Anterior cingulate cortex (tissue), 58 donors: ENCODE measurements at places on chromosomes 13 and 19.
A peak's percentile ranks its signal among the peaks of the same experiment; 100 is the strongest.

DNA sequence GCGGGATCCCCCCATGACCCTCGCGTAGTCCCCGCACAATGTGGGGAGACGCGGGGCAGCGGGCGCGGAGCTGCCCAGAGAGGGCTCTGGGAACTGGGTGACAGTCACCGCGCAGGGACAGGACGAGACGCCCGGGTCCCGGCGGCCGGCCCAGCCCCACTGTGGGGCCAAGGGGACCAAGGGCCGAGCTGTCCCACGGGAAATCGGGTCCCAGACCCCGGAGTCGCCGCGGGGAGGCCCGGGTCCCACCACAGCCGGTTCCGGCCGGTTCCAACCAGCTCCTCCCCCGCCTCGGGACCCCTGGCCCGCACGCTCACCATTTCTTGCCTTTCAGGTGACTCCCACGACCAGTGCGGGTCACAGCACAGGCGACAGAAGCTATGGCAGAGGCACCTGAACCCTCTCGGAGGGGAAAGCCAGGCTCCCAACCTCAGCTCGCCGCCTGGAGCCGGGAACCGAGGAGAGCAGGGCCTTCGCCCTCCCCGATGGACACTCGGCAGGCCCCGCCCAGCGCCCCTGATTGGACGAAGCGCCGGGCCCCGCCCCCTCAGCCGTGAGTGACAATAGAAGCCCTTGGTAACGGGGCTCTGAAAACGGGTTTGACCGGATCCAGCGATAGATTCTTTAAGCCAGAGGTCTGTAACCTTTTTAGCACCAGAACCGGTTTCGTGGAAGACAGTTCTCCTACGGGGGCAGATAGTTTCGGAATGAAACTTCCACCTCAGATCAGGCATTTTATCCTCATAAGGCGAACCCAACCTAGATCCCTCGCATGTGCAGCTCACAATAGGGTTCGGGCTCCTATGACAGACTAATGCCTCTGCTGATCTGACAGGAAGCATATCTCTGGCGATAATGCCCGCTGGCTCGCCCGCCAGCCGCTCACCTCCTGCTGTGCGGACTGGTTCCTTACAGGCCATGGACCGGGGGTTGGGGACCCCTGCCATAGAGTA is at the start of gene ZNF433:
Gene ZNF433, minus strand, starts transcription at position 460 of the 953 bp plus-strand sequence. Its CDS starts 140 bp downstream, at position 320.
- peak; percentile 85 for DNase-seq

DNA sequence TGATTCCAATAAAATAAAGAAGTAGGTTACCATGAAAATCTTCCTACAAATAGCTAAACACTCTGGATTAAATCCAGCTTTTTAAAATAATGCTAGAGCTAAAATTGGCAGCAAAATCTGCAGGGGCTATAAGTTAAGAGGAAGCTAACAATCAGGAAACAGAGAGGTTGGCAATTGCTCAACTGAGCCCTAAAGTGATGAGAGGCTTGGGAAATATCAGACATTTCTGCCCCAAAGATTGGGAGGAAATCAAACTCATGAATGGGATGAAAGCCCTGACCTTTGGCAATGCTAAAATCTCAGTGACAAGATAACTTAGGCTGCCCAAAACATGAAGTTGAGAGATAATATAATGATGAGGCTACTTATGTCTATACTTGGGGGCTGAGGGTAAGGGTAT is 1437.9 kb downstream of the EFNB2 start:
- no peak for DNase-seq

GRCh38 chr19:11964496-11964857 is 363 bp upstream of the ZNF763 start:
- peak; percentile 48 for DNase-seq

- DNase-seq, result no peak
These were observed 238.4 kb downstream of the ITGBL1 start for GRCh38 chr13:101690871-101691270.

GRCh38 chr13:109212650-109213049 is 573.7 kb downstream of the IRS2 start:
- no peak for DNase-seq

- DNase-seq, result no peak
These were observed 55.1 kb downstream of the GPR180 start for GRCh38 chr13:94656766-94657165.

DNA sequence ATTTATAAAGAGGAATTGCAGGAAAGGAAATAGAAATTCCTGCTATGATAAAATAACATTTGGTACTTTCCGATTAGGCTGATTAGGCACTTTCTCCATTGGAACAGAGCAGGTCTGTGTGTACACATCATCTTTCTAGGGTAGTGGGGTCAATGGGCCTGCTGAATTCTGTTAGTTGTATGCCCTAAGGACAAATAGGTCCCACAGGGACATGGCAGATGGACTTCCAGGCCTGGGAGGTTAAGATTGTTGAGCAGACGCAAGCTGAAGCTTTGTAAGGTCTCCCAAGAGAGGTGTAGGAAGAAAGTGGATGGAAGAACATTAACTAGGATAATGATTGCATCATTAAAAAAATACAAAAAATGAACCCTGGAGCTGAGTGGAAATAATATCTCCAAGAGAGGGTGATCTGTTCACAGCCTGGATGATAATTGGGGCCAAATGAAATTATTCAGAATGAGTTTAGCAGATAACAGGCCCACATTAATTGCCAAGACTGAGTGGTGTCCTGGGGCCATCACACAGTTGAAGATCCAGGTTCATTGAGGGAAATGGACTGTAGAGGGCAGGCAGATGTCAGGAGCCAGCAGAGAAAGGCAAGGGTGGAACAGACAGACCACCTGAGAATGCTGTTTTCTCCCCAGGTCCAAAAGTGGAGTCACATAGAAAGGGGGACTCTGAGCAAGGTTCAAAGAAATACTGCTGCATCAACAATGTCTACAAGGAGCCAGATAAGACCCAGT is 215.1 kb downstream of the DNAJC15 start:
- no peak for DNase-seq

DNA sequence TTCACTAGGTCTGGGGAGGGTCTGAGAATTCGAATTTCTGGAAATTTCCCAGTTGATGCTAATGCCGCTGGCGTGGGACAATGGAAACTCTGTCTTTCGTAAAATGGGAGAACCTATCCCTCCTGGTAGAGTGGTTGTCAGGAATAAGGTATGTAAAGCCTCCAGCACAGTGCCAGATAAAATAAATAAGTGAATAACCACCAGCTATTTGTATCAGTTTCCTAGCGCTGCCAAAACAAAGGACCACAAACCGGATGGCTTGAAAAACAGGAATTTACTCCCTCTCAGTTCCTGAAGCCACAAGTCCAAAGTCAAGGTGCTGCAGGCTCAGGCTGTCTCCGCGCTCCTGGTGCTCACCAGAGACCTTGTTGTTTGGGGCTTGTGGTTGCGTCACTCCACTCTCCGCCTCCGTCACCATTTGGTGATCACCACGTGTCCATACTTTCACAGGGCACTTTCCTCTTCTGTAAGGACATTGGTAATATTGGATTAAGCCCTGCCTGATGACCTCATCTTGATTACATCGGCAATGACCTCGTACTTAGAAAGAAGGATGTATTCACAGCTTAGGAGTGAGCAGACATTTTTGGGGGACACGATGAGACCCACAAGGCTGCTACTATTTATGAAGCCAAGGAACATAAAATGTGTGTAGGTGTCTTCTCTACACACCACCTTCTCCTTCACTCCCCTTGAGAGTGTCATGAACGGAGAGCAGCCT is 428.5 kb downstream of the IRS2 start:
- DNase-seq, result no peak

DNA sequence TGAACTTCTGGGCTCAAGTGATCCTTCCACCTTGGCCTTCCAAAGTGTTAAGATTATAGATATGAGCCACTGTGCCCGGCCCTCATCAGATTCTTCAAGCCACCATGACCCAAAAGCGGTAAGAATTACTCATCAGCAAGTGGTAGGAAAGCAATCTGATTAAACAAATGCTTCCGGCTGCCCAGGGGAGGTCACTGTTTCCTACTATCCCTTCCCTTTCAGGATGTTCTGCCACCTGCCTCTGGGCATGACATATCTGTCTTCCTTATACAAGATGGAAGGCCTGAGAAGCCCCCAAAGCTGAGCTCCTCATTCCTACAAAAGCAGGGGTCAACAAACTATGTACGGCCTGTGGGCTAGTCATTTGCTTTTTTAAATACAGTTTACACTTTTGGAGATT is 7.0 kb downstream of the ABHD8 start:
- no peak for DNase-seq

- DNase-seq, result peak; percentile 26
These were observed at the start of gene ICAM5 for GRCh38 chr19:10289836-10290356. TSS of gene ICAM5 (plus strand) at chr19:10289952. CDS start at chr19:10290044, 92 bp downstream.

GRCh38 chr19:56356944-56357343 is 36.4 kb downstream of the ZNF582 start:
- DNase-seq, result no peak

GRCh38 chr13:111219280-111219679 is 101.2 kb upstream of the TEX29 start:
- no peak for DNase-seq

DNA sequence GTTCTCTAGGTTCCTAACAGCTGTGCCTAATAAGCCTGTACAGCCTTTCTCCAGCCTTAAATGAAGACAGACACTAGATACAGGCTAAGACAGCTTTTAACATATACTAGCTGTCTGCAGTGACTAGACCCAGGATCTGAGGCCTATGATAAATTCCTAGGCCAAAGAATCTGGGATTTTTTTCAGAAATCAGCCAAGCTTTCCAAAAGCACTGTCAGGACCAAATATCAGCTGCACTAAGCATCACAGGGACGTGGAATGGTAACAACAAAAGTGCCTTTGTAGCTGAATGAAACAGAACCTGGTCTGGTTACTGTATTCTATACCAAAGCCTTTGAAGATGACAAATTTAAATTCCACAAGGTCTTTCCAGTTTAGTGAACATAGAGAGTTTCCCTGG is 77.9 kb upstream of the DOCK9 start:
- no peak for DNase-seq

GRCh38 chr19:17005000-17005399 is 21.6 kb downstream of the CPAMD8 start:
- no peak for DNase-seq

DNA sequence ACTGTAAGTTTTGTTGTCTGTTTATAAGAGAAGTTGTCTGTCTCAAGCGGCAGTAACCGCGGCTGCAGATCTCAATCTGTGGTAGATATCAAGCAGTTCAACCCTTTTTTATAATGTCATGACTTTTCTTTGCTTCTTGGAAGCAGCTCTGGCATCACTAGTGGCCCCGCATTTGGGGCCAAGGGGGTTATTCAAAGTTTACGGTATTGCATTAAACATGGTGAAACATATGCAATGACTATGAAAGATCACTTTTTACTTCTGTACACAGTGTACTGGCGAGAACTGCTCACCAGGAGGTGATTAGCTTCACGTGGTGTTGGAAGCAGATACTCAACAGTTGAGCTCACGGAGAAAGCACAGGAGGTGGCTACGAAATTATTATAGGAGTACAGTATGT is 4.6 kb upstream of the FFAR3 start:
- no peak for DNase-seq

- DNase-seq, result no peak
These were observed 39.5 kb upstream of the GRTP1 start for GRCh38 chr13:113403255-113404104.

DNA sequence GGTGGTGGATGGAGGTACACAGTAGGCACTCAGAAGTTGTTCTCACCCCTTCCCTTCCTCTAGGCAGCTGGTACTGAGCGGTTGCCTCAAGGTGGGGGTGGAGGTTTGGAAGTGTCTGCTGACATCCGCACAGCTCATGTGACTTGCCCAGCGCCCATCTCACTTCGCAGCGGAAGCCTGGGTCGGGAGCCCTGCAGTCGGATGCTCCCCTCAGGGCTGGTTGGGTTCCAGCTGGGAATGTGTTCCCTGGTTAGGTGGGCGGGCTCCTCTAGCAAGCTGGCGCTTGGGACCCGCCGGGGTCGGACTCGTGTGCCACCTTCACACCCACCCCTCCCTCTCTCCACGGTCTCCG is 10.2 kb downstream of the PPP1R37 start:
- DNase-seq, result peak; percentile 48

- DNase-seq, result no peak
These were observed 329.6 kb downstream of the PCDH20 start for GRCh38 chr13:61086087-61086486.

DNA sequence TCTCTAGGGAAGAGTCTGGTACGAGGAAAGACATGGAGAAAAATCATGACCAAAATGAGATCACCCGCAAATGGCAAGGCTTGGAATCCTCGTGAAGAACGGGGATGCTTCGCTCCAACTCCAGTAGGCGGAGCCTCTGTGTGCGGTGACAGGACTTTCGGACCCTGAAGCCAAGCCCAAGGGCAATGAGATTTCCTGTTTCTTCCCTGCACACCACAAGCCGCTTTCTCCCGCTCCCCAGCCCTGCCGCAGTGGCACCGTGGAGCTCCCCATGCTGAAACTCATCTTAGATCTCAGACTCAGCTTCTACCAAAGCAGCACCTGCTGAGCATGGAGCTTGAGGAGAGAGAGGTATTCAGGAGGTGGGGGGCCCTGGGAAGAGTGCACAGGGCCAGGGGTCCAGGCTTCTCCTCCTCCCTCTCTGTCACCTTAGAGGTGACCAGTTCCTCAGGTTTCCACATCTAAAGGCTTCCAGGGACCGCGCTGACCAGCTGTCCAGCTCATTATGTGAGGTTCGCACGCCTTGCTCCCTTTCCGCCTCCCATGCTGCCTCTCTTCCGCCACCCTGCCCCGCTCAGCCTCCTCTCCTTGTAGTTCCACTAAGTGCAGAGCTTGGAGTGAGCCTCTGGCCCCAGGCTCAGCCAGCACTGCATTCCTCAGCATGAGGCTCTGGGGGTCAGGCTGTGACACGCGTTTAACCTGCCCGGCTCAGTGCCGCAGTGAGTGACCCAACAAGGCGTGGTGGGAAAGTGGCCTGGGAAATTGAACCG is 153.8 kb upstream of the SOX1 start:
- DNase-seq, result no peak

DNA sequence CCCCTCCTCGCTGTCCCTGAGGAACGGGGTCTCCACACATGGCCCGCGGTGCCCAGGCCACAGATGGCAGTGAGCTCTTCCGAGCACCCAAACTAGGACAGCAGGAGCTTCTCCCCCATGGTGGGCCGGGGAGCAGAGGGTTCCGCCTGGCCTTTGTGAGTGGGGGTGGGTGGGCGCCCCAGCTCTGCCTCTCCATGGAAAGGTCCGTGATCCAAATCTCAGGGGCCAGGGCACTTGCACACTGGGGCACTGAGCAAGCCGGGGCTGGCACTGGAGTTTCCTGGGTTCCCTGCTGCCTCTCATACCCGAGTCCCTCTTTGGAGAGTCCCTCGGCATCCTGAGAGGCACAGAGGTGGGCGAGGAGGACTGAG is 2.2 kb upstream of the DIRAS1 start:
- DNase-seq, result no peak

DNA sequence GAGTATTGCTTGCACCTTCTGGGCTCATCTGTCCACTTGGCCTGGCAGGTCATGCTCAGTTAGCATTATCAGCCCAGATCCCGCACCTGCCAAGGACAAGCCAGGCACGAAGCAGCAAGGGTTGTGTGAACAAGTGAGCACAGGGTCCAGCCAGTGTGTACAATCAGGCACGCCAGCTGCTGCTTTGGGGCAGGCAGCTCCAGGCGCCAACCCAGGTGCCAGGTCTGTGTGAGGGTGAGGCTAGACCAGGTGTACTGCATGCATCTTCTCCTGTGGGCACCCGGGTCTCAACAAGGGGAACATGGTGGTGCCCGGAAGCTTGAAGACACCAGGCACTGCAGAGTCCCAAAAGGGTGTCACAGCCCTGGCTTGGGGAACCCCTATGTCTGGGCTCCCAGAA is 1446.8 kb downstream of the PCDH9 start:
- no peak for DNase-seq

GRCh38 chr13:111048387-111048786 is 66.7 kb upstream of the ARHGEF7 start:
- no peak for DNase-seq
